HFFc6 (cell line): ENCODE measurements at places on chromosomes 4 and X. TPM values are rescaled to one million over a fixed set of nuclear protein-coding genes. Genes with fewer than 3 reads are reported as not detected.

DNA sequence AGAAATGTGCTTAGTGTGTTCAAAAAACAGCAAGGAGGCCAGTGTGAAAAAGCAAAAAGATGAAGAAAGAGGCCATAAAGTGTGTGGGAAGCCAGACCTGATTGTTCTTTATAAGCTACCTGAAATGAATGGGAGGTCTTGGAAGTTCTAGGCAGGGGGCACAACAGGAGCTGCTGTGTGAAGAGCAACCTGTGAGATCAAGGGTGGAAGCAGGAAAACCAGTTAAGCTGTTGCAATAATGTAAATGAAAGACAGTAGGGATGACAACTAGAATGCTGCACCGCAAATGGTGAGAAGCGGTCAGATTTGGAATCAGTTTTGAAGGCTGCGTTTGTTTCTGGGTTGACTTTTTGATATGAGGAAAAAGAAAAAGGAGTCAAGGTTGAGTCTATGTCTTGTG is 123.5 kb downstream of the TMEM144 start:
- no peaks in the 10 kb centered on the region for H3K4me1 ChIP-seq
- H3K27ac ChIP-seq: no peak overlapping the region
- DNase-seq: no peak
- H3K27me3 ChIP-seq: no peaks in the 10 kb centered on the region
- no peaks in the 10 kb centered on the region for H3K36me3 ChIP-seq

GRCh38 chrX:153917869-153918268 is 8.2 kb downstream of the ARHGAP4 start:
- no peaks in the 10 kb centered on the region for H3K36me3 ChIP-seq
- no peak overlapping the region for H3K27ac ChIP-seq
- peaks cover 8% of the 10 kb centered on the region for H3K27me3 ChIP-seq
- no peaks in the 10 kb centered on the region for H3K4me1 ChIP-seq
- no peak overlapping the region for H3K4me3 ChIP-seq

- no peak overlapping the region for H3K4me3 ChIP-seq
- peak overlapping the region; percentile 32; the same call in 1 of the 2 replicates for H3K27ac ChIP-seq
- peak; percentile 15 for DNase-seq
- H3K27me3 ChIP-seq: no peaks in the 10 kb centered on the region
Observed at GRCh38 chr4:94636004-94636403, 121.8 kb upstream of the BMPR1B start.

DNA sequence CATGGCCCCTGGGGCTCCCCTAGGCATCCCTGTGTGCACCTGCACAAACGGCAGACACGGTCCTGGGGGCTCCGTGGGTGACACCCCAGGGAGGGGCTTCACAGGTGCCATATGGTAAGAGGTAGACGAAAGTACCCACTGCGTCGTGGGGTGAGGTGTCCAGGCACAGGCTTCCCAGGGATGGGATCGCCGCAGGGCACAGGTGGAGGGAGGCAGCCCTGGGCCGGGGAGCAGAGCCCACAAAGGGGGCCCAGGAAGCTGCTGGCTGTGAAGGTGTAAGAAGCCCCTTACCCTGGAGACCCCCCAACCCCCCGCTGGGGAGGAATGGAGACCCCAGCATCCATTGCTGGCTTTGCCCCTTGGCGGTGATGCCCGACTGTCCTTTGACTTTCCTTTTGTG is 10.9 kb downstream of the SH3TC1 start:
- H3K36me3 ChIP-seq: no peaks in the 10 kb centered on the region
- H3K27ac ChIP-seq: no peak overlapping the region
- peaks cover 3% of the 10 kb centered on the region; the same call in 1 of the 2 replicates for H3K4me1 ChIP-seq
- H3K4me3 ChIP-seq: no peak overlapping the region

GRCh38 chr4:123064390-123064789 is 142.0 kb upstream of the NUDT6 start:
- no peak overlapping the region for H3K27ac ChIP-seq
- DNase-seq: no peak
- H3K27me3 ChIP-seq: peaks cover 1% of the 10 kb centered on the region; the same call in 1 of the 2 replicates
- H3K4me1 ChIP-seq: peaks cover 14% of the 10 kb centered on the region

DNA sequence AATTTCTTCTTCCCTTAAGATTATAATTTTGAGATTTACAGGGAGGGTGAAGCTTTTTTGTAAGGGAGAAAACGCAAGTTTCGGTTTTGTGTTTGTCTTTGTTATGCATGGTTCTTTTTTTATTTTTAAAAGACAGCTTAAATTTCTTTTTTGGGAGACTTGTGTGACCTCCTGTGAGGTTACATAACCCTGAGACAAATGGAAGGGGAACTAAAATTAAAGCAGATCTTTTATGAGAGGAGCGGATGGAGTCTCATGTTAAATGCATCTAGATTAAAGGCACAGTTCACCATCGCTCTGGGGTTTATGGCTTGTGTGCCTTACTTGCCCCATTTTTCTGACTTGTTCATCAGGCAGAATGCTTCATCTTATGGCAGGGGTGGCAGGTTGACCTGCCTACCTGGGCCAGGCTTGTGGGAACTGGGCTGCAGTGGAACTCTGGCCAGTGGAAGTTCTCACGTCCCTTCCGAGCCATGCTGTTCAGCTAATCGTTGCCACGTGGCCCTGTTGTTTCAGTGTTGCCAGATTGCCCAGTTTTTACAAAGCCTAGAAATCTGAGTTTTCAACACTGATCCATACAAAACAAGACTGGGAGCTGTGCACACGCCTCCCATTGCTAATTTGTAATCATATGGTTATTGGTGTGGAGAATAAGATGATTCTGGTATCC is 291.8 kb downstream of the ARHGAP10 start:
- peaks cover 25% of the 10 kb centered on the region for H3K4me1 ChIP-seq
- peaks cover 2% of the 10 kb centered on the region; the same call in 1 of the 2 replicates for H3K27me3 ChIP-seq
- no peak for DNase-seq
- no peak overlapping the region for H3K27ac ChIP-seq
- H3K4me3 ChIP-seq: no peak overlapping the region

DNA sequence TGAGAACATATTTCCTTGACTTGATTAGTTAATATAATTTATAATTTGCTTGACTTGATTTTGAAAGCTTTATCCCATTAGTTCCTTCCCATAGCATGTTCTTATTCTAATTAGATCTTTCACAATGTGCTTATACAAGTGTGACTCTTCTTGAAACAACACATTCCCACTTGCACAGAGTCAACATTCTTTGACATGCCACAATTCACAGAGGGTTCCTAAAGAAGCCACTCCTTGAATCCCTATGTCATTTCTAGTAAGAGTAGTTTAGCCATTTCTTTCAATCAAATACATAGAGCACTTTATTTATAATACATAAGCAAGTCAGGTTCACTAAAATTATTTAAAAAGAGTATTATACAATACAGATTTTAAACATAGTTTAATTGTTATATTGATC is 228.9 kb upstream of the GRID2 start:
- no peak for DNase-seq
- H3K4me3 ChIP-seq: no peak overlapping the region
- H3K27ac ChIP-seq: no peak overlapping the region
- no peaks in the 10 kb centered on the region for H3K4me1 ChIP-seq
- H3K36me3 ChIP-seq: peaks cover 8% of the 10 kb centered on the region; the same call in 1 of the 2 replicates

DNA sequence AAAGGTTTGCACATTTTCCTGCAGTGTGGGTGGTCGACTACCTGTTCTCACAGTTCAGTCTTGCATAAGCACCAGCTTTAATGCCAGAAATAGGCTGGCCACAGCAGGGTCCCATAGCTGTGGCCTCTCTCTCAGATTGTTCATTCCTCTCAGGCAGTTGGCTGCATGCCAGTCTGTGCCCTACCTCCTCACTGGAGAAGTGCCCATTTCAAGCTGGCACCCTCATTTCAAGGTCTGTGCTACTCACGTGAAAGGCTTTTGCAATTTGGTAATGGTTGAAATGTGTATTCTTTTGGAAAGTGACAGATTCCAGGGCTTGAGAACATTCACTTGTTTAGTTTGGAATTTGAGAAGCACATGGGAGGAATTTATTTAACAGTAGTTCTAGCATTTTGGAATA is 28.9 kb upstream of the MTMR1 start:
- H3K4me3 ChIP-seq: no peak overlapping the region
- no peak for DNase-seq
- H3K27me3 ChIP-seq: no peaks in the 10 kb centered on the region
- H3K36me3 ChIP-seq: peaks cover 17% of the 10 kb centered on the region; the same call in 1 of the 2 replicates

- H3K36me3 ChIP-seq: no peaks in the 10 kb centered on the region
- DNase-seq: no peak
- peaks cover 6% of the 10 kb centered on the region for H3K27me3 ChIP-seq
- H3K4me1 ChIP-seq: no peaks in the 10 kb centered on the region
- H3K4me3 ChIP-seq: no peak overlapping the region
Observed at GRCh38 chr4:149056615-149057014, 614.4 kb upstream of the NR3C2 start.

Gene MAGEA3
- total RNA-seq: 1.0 TPM in 1 of 3 replicates, not detected in the others

Gene CT45A5
- not detected in 3 replicates for total RNA-seq

Gene FRMD7
- not detected in 3 replicates for total RNA-seq
